Esophagus squamous epithelium (tissue), 5 donors: ENCODE measurements at places on chromosomes 2 and 18. TPM values are rescaled to one million over a fixed set of nuclear protein-coding genes. Genes with fewer than 3 reads are reported as not detected.

Gene FASTKD2
- total RNA-seq, result 39.3 TPM

Gene LOXHD1
- 0.19 TPM for total RNA-seq

Gene ABCG8
- not detected for total RNA-seq

Gene ADAM23
- total RNA-seq, result 4.6 TPM

Gene IL1F10
- 0.53 TPM for total RNA-seq

Gene M1AP
- total RNA-seq, result not detected

Gene CXCR4
- 28.6 TPM for total RNA-seq

Gene IL18RAP
- 4.3 TPM for total RNA-seq

Gene RBKS
- 1.6 TPM for total RNA-seq

Gene FOXD4L1
- total RNA-seq, result not detected

Gene PLCD4
- 2.7 TPM for total RNA-seq

Gene DHX57
- total RNA-seq, result 13.5 TPM

GRCh38 chr2:241550616-241551580 is 7.6 kb upstream of the BOK start:
- peaks cover 12% of the 10 kb centered on the region for H3K4me1 ChIP-seq
- DNase-seq, result no peak
- peak overlapping the region; percentile 17 for H3K27ac ChIP-seq
- H3K27me3 ChIP-seq, result peaks cover 44% of the 10 kb centered on the region

GRCh38 chr2:218270721-218271486 is 585 bp downstream of the PNKD start:
- peak overlapping the region; percentile 92 for H3K27ac ChIP-seq
- H3K4me3 ChIP-seq, result peak overlapping the region; percentile 92
- peaks cover 29% of the 10 kb centered on the region for H3K4me1 ChIP-seq
- DNase-seq, result no peak
- peaks cover 36% of the 10 kb centered on the region for H3K36me3 ChIP-seq

GRCh38 chr2:157124731-157125130 is 132.8 kb upstream of the GALNT5 start:
- H3K36me3 ChIP-seq, result no peaks in the 10 kb centered on the region
- H3K27me3 ChIP-seq, result no peaks in the 10 kb centered on the region
- no peaks in the 10 kb centered on the region for H3K4me1 ChIP-seq
- no peak overlapping the region for H3K4me3 ChIP-seq
